ENCODE measurements at places on chromosomes 4 and X.

DNA sequence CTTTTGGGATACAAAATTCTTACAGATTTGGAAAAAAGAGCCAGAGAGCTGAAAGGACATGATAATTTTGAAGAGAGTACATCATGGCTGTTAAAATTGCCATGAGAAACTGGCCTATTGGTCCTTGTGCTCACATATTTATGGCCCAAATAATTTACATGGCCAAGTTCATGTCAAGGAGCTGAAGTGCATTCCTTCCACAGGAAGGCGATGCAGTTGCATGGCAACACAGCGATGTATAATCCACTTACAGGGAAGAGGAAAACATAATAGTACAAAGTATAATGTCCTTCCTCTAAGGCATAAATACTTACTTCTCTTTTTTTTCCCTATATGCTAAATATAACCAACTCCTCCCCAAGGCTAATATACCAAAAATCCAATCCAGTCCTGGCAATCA, 914.5 kb upstream of the AGA start:
- H3K4me1 ChIP-seq, result no peaks in the 10 kb centered on the region
- no peak for DNase-seq
- H3K27ac ChIP-seq, result no peak overlapping the region
- H3K36me3 ChIP-seq, result no peaks in the 10 kb centered on the region

DNA sequence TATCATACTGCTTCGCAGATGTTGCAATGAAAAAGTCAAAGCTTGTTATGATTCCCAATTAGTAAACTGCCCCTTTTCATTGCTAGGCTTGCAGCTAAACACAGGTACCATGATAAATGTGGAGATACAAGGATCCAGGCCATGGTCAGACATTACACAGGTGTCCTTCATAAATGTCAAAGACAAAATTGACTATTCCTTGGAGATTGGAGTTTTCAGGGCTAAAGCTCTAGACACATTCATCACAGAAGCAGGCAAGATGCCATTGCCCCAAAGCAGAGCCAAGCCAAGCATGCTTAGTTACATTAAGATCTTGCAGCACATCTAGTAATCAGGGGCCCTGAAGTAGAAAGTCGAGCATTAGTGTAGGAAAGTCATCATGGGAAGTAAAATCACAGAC, 111.3 kb upstream of the INTU start:
- no peaks in the 10 kb centered on the region for H3K36me3 ChIP-seq
- no peaks in the 10 kb centered on the region for H3K4me1 ChIP-seq
- DNase-seq, result no peak
- no peaks in the 10 kb centered on the region for H3K27me3 ChIP-seq
- no peak overlapping the region for H3K4me3 ChIP-seq

DNA sequence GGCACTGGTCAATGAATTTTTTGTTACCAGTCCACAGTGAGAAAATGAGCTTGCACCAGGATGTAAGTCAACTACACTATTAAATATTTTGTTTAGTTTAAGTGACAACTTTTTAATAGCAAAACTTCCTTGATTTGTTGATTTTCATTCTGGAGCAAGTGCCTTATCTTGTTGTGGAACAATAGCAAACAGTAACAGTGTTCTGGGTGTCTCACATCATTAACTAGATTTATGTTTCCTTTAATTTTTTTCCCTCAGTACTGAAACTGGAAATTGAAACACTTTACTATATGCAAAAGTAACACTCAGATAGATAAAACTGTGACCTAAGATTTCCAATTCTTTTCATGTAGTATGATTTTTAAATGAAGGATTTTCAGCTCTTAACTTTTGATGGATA, 80.1 kb downstream of the GALNT7 start:
- no peaks in the 10 kb centered on the region for H3K36me3 ChIP-seq
- no peak for DNase-seq
- no peaks in the 10 kb centered on the region for H3K27me3 ChIP-seq
- H3K27ac ChIP-seq, result no peak overlapping the region
- no peak overlapping the region for H3K4me3 ChIP-seq
- no peaks in the 10 kb centered on the region for H3K4me1 ChIP-seq

DNA sequence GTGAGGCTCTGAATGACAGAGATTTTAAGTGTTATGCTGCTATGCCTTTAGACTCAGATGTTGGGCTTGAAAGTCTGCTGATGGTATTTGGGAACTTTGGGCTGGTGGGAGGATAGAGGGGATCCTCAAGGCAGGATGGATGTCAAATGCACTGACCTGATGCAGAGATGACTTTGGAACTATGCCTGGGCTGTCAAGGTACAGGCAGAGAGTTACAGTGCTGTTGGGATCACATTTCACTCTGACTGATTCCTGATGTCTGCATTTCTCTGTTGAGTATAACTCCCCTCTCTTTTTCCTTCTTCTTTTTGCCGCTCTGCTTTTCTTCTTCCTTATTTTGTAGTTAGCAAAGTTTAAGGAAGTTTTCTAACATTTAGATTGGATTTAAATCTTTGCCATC, 271.8 kb upstream of the ARX start:
- H3K36me3 ChIP-seq, result no peaks in the 10 kb centered on the region
- H3K27ac ChIP-seq, result no peak overlapping the region
- no peak for DNase-seq
- H3K4me1 ChIP-seq, result no peaks in the 10 kb centered on the region
- H3K4me3 ChIP-seq, result no peak overlapping the region

Data from left lung (tissue), 14 donors.